ENCODE measurements at places on chromosomes 1 and 21. TPM values are rescaled to one million over a fixed set of nuclear protein-coding genes. Genes with fewer than 3 reads are reported as not detected.

Gene RGS16
- 6.4 TPM for total RNA-seq

Gene MYOC
- not detected for total RNA-seq

GRCh38 chr1:5455056-5455455 lies 537.2 kb downstream of the NPHP4 start:
- no peak for DNase-seq

GRCh38 chr1:167808104-167808503 lies 86.3 kb downstream of the MPZL1 start:
- no peak for DNase-seq

Gene CAMK2N1
- total RNA-seq: 34.7 TPM

Gene ATP1A2
- total RNA-seq: 93.6 TPM

Gene BCL2L15
- 0.84 TPM for total RNA-seq

DNA sequence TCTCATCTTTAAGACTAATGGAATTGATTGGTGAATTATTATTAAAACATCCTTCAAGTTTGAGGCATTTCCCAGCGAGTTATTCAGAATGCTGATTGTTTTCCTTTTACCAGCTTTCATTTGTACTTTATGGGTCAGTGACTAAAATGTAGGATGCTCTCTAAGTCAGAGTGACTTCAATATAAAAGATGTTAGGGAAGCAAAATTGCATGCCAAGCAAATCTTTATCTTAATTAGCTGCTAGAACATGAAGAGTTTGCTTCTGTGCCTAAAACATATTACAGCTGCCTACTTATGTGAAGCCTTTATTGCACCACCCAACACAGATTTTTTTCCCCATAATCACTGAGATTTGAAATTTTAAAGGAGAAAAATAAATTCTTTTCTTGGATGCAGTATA lies 79.8 kb upstream of the CYYR1 start:
- no peak for DNase-seq

- DNase-seq: no peak
Measured at GRCh38 chr1:201214461-201214860, 23.8 kb downstream of the IGFN1 start.

- DNase-seq: no peak
Measured at GRCh38 chr1:7060745-7061144, 275.5 kb downstream of the CAMTA1 start.

Gene KRTAP13-2
- total RNA-seq: not detected

GRCh38 chr1:6358144-6358624 lies 35.4 kb downstream of the ACOT7 start:
- DNase-seq: no peak

DNA sequence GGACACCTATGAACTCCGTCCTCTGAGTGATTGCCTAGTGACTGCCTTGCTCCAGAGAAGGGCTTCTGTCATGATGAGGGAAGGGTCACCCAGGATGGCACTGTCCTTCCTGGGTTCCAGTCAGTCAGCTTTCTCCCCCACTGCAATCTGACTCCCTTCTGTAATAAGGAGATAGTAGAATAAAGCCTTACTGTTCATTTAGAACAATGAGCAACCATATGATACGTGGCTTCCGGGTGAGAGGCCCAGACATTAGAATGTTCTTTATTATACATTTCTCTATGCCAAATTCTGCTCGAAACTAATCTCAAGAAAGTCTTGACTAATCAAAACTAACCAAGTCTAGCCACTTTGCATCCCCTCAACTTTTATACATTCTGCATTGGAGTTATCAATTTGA lies 8.5 kb upstream of the MTMR11 start:
- DNase-seq: no peak

- no peak for DNase-seq
Measured at GRCh38 chr1:112453876-112454275, 54.9 kb upstream of the WNT2B start.

GRCh38 chr1:168470901-168471431 lies 72.8 kb downstream of the XCL2 start:
- no peak for DNase-seq

Gene PLA2G2C
- not detected for total RNA-seq

DNA sequence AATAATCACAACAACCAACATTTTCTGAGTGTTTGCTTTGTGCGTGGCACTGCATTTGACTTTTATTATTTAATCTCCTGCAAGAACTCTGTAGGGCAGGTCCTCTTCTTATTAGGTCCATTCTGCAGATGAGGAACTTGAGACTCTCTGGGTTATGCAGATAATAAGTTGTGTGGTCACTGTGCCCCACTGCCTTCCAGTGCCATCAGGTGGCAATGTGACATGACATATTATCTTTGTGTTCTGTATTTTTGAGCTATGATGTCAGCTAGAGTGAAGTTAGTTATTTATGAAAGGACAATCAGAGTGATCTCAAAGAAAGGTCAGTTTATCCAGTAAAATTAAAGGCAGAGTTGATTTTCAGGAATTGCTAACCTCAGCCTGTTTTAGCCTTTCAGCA lies 196.0 kb downstream of the FMN2 start:
- no peak for DNase-seq

Gene CA14
- 31.9 TPM for total RNA-seq

- no peak for DNase-seq
Measured at GRCh38 chr1:185044387-185044786, 971 bp upstream of the RNF2 start.

- no peak for DNase-seq
Measured at GRCh38 chr1:23273450-23274133, 56.3 kb upstream of the HTR1D start.

GRCh38 chr1:154716011-154716410 lies 108.0 kb upstream of the ADAR start:
- no peak for DNase-seq

- DNase-seq: peak; percentile 48
Measured at GRCh38 chr21:31731056-31731856, 662 bp downstream of the SCAF4 start.

GRCh38 chr1:87730274-87731216 lies 401.9 kb downstream of the LMO4 start:
- no peak for DNase-seq

Gene ZSWIM5
- 13.1 TPM for total RNA-seq

Gene FAM131C
- 0.48 TPM for total RNA-seq

Gene HIVEP3
- 1.2 TPM for total RNA-seq

DNA sequence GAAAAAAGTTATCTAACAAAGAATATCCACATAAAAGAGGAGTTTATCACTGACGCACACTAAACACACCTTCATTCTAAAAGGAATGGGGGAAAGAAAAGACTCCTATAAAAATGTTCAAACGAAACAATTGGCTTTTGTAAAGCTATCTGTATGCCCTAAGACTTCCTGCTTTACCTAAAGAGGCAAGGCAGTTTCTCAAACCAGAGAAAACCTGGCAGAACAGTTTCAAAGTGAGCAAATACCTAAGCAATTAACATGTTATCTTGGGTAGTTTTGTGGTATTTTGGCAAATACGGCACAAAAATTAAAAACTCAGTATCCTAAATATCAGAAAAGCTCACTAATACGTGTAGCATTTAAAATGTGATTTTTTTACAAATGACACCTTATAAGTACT lies 1.9 kb downstream of the PUM1 start:
- no peak for DNase-seq

Gene NUP210L
- total RNA-seq: 0.05 TPM

Gene AHCTF1
- 47.3 TPM for total RNA-seq

Gene CYP4A22
- total RNA-seq: not detected

Gene S100A1
- not detected for total RNA-seq

Gene LCE1F
- total RNA-seq: not detected

Gene LRRN2
- total RNA-seq: 5.0 TPM

Gene TTLL7
- total RNA-seq: 13.5 TPM

GRCh38 chr1:26163684-26164035 lies 4.8 kb downstream of the FAM110D start:
- no peak for DNase-seq

DNA sequence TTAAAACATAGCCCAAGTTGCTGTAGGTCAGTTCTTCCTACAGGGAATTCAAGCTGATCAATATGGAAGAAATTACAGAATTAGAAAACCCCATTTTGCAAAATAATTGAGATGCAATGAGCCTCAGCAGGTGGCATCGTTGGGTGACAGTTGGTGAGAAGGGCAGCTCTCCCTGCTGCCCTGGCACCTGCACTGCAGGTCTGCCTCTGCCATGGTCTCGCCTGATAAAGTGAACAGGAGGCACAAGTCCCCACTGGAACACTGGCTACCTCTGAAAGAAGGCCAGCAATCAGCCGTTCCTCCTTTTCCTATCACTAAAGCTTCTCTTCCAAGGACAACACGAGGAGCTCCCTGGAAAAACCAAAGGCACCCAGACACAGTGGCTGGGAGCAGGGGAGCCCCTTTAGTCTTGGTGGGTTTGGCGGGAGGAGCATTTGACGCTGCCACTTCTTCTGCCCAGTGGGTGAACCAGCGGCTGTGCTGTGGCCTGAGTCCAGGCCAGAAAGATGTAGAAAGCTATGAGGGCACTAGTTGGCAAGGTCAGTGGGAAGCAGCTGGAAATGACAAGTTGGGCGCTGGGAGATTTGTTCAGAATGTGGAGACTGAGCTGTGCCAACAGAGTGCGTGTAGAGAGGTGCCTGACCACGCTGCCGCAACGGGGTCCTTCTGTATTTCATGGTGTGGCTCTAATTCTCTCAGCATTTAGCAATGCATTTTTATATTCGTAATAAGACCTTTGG lies 93.1 kb downstream of the RIPK4 start:
- no peak for DNase-seq

Gene KCNN3
- total RNA-seq: 0.84 TPM

Gene NOS1AP
- total RNA-seq: 7.0 TPM

Gene ECM1
- total RNA-seq: 5.5 TPM

DNA sequence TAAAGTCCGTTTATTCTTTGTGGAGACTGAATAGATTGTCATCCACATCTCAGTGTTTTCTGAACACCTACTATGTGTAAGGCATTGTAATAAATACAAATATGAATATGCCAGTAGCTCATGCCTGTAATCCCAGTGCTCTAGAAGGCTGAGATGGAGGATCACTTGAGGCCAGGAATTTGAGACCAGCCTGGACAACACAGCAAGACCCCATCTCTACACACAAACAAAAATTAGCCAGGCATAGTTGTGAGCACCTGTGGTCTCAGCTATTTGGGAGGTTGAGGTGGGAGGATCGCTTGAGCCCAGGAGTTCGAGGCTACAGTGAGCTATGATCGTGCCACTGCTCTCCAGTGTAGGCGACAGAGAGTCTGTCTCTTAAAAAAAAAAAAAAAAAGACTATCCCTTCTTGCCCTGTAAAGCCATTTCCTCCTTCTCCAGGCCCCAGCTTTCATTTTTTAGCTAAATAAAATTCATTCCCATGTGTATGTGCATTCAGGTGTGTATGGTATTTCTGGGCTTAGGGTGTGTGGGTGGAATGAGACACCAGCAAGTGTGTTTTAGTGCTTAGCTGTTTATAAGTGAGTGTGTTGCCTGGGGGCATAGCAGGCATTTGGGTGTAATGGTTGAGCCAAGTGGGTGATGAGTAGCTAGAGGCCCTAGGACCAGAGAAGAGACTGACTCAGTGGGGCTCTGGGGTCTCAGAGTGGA lies 7.8 kb downstream of the CELSR2 start:
- DNase-seq: no peak

GRCh38 chr1:201014816-201015200 lies 8.7 kb downstream of the KIF21B start:
- DNase-seq: no peak

GRCh38 chr1:223834660-223835263 lies 11.0 kb downstream of the TP53BP2 start:
- no peak for DNase-seq

Gene GJA5
- total RNA-seq: 1.2 TPM

- DNase-seq: no peak
Measured at GRCh38 chr1:87219626-87220025, 109.1 kb upstream of the LMO4 start.

DNA sequence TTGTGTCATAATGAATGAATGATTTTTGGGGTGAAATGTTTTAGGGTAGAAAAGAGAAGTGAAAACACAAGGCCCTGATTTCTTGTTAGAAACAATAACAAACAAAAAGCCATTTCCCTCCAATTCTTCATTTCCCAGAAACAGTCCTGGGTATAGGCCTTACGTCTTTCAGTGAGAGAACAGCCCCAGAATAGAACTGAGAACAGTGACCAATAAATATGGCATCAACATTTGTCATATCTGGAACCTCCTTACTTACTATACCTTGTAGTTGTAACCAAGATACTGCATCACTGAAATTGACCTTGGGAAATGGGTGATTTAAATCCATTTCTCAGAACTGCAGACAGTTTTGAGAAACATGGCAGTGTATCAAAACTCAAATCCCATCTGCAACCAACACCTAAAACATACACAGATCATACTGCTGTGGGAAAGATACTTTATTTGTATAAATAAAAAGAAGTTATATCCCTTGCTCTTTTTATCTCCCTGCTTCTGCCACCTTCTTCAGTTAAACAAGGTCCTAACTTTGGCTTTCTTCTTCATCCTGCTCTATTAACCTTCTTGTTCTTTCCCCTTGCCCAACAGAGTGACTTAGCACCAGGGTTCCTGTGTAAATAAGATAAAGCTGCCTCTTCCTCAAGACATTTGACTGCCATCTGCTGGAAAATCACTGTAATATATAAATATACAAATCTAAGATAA lies 19.5 kb downstream of the XKR8 start:
- no peak for DNase-seq

- no peak for DNase-seq
Measured at GRCh38 chr1:14956579-14957195, 196.9 kb upstream of the TMEM51 start.

DNA sequence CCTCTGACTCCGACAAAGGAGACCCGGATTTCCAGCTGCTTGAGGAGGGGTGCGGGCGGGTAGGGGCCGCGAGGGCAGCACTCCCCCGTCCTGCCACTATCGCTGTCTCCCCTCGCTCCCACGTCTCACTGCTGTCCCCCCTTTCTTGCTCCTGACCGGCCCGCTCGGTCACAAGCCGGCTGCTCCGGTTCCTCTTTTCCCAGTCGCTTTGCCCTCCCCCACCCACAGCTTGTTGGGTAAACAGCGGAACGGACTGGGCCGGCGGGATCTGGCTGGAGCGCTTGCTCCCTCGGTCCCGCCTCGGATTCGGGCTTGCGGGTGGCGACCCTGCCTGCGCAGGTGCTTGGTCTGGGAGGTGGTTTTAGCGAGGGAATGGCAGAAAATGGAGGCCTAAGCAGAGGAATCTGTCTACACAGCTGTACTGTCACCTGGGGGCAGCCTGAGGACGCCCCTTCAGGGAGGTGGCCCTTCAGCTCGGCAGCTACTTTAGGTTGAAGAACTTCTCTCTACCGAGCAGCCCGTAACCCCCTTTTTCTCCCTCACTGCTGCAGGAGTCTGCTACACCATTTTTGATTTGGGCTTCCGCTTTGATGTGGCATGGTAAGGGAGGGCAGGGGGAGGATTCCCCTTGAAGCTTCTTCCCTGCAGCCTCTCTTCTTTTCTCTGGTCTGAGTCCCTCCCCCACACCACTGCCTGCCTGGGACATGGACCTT lies 645 bp downstream of the ATP6V0B start:
- no peak for DNase-seq

GRCh38 chr1:113802367-113803007 lies 9.8 kb downstream of the RSBN1 start:
- no peak for DNase-seq

DNA sequence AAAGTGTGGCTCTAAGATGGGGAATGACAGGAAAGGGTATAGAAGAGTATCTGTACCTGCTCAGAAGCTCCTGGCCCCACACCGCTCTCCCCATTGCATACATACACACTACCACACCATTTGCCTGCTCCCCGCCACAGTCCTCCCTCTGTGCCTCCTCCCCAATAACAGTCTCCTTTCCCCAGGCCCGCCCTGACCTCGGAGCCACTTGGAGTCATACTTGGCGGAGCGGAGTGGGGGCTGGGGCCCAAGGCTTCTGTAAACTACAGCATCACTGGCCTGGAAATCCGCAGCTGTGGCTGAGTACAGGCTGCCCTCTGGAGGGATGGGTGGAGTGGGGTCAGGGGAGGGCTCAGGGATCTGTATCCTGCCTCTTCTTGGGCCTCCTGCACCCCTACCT lies 8.6 kb downstream of the SEMA6C start:
- no peak for DNase-seq

Gene EPHB2
- total RNA-seq: 60.3 TPM
